Activated CD8-positive, alpha-beta memory T cell treated with anti-CD3 and anti-CD28 coated beads for 48 hours (primary cell): ENCODE measurements at places on chromosomes 12 and 14.

- DNase-seq = no peak
Observed at GRCh38 chr12:121364683-121365121, 12.5 kb upstream of the ANAPC5 start.

DNA sequence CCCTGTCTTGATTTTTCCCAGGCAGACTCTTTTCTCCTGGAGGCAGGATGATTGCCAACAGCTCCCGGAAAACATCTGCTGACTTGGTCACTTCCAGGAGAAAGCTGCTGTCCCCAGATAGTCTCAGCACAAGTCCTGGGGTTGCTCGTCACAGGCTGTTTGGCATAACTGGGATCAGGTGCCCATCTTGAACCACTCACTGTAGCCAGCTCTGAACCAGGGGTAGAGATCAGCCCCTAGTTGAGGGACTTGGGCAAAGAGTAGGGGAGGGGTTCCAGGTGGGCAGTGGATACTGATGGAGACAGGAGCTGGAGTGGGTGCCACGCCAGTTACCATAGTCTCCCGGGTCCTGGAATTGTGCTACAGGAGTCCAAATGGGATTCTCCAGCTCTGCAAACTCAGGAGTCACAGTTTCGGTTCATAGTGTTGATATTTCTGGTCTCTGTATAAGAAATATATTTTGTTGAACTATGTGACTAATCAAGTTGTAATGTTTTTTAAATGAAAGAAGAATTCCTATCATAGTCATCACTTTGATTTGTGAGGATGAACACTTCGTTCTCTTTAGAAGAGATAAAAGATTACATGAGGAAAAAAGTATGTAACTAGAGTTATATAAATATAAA is 1154.5 kb downstream of the AACS start:
- DNase-seq = no peak

DNA sequence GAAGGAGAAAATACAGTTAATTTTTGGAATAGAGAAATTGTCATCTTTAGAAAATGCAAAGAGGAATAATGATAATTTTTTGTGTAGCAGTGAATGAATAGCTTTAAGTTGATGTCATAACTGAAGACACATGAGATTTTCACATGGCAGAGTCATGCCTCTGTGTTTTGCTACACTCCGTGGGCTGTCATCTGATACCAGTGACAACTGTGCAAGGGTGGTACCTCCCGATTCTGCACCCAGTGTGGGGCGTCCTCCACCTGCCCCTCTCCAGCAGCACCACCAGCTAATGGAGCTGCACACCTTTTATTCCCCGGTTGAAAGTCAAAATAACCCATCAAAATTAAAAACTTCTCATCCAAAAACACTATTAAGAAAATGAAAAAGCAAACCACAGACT is 47.2 kb downstream of the ANKRD9 start:
- no peak for DNase-seq

DNA sequence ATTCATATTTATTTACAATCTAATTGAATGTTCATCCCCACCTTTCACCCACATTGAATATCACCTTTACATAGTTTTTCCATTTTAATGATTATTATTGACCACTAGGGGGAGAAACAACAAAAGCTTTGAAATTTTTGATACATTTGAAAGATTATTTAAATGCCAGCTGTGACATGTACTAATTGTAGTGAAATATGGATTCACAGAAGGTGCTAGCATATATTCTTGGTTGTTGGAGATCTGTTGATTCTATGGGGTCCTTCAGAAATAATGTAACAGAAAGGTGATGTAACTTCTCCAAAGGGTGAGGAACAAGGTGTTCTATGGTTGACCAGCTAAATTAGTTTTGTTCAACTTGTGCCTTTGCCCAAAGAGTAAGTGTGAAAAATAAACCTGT is 22.4 kb upstream of the GPR33 start:
- DNase-seq = no peak

GRCh38 chr14:103450416-103450815 is 65.2 kb downstream of the MARK3 start:
- no peak for DNase-seq

GRCh38 chr14:68879321-68879781 is 86.5 kb upstream of the ZFP36L1 start:
- DNase-seq = no peak

DNA sequence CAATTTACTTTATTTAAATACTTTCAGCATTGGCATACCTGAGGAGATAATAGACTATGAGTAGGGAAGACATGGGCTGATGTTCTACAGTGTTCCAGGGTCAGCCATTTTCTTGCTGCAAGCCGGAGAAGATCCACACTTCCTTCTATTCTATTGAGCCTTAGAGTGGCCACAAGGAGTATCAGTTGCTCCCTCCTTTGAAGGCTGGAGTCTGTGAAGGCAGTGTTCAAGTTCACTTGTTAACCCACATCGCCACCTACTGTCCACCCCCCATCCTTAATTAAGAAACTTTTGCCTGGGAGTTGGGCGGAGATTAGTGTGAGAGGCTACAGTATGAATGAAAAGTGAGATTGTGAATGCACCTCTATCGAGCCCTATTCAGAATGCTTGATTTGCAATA is 666.6 kb downstream of the NRXN3 start:
- no peak for DNase-seq

GRCh38 chr12:84157170-84157569 is 755.4 kb downstream of the SLC6A15 start:
- DNase-seq = no peak

- no peak for DNase-seq
Observed at GRCh38 chr12:30870491-30871265, 55.9 kb upstream of the TSPAN11 start.

DNA sequence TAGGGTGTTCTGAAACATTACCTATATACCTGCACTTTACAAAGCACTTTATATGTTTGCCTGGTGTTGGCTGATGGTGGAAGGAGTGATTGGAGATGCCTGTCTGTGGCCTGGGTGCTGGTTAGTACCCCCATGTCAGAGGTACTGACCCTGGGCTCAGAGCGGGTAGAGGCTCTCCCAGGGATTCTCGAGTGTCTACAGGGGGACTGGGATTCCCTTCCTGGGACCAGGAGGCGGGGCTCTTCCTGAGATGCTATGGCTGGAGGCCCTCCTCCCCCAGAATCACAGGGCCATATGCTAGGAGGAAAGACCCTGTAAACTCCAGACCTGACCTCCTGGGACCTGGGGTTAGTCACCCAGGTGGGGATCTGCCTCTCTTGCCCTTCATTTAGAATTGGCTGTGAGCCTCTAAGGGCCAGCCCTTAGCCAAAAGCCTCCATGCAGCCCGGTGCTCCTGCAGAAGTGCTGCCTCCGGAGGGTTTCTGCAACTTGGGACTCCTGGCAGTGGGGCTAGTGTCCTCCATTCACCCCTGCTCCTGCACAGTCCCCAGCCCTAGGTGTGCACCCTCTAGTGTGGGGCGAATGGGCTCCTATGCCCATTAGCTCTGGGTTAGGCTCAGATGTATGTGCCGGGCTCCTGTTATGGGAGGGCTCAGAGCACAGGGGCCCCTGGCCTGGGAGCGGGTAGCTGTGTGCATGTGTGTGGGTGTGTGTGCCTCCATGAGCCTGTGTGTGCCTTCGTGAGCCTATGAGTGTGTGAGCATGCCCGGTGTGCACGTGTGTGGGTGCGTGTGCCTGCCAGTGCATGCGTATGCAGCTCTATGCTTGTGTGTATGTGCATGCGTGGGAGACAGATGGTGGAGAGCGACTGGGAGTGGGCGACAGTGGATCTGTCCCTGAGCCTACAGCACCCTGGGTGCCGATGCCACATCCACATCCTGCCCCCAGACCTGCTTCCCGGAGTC is 36.6 kb downstream of the RTL1 start:
- DNase-seq = no peak

DNA sequence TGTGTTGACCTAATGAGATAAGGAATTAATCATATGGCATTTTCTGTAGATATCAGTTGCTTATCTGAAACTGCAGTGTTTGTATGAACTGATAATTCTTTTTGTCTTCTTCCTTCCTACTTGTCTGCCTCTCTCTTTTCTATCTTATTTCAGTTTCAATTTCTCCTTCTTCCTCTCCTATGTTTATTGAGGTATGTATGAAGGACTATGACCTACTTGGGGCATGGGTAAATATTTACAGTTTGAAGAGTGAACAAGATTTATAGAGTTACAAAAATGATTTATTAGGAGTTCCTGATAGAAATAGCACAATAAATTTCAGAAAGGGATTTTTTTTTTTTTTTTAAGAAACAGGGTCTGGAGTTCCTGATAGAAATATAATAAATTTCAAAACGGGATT is 88.7 kb upstream of the MUCL1 start:
- DNase-seq = no peak

GRCh38 chr14:64801046-64801445 is 78.7 kb downstream of the SPTB start:
- no peak for DNase-seq

DNA sequence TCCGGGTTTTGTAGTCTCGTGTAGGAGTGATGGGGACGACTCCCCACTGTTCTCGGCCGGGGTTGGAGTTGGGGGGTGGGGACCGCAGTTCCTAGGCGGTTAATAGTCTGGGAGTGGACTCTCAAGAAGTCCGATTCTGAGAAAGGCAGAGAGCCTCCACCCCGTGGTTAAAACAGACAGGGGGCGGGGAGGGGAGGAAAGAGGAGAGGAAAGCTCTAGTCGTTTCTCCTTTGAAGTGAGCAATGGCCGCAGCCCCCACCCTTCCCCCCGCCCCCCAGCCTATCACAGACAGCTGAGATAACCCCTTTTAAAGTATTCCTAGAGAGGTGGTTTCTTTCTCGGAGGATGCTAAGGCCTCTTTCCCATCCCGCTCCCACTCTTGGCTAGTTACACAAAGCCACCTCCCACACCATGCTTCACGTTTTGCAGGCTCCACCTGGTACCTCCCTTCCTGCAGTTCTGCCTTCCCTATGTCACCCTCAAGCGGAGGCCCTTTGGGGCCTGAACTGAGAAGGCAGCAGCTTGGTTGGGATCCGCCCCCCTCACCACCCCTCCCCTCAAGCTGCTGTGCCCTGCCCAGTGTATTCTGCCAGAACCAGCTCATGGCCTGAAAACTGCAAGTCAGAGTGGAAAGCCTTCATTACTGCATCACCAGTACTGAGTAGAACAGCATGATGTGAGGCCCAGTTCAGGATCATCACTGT is 853 bp downstream of the USP5 start:
- DNase-seq = no peak

DNA sequence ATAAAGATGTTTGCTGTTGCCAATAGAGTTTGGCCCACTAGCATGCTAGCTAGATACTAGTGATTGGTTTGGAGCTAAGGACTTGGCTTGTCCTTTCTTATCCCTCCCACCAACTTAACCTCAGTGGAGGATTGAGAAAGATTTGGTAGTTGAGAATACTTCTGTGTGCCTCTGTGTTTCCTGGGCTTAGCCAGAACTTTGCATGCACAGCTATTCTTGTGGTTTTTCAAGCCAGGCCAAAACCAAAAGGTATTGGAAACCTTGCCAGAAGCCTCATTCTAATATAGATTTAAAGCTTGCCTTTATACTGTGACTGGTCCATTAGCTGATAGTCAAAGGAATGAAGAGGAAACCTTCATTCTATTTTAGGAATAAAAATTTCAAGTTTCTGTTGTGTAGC is 188.5 kb downstream of the CCDC91 start:
- DNase-seq = no peak

GRCh38 chr12:78185109-78185508 is 354.4 kb downstream of the NAV3 start:
- DNase-seq = no peak

DNA sequence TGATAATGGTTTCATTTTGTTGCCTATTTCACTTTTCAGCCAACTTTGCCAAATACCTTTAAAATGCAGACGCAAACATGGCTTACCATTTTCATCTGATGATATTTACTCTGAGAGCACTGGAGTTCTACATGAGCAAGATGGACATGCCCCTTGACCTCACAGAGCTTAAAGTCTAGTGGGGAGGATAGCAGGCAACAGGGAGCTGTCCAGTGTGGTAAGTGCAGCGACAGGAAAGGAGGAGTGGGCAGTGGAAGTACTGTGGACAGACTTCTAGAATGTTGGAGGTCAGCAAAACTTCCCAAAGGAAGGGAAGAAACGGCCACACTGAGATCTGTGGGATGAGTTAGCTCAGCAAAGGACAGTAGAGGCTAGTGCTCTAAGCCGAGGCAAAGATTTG is 25.3 kb downstream of the LRIG3 start:
- no peak for DNase-seq

DNA sequence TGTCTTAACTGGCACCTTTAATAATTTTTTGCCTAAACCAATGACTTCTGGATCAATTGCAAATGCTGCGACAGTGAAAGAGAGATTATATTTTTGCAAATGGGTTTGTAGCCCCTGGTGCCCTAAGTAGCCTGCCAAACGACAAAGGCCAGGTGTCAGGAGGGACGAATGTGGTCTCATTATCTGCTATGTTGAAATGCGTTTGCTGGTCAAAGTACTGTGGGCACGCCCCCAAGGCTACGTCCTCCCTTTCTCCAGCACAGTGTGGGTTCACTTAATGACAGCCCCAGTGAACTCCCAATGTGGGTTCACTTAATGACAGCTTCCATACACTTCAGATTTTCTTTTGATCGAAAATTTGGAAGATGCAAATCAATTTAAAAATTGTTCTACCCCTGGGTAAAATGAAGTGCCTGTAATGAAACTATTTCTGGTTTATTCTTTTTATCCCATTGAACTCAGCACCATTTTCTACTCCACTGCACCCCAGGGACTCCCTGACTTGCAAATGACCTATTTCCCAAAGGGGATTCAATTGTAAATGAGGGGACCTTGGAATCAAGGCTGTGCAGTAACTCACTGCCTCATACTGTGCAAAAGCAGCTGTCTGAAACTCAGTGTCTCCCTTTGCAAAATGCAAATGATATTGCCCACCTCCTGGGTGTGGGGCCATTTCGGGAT is 1.4 kb downstream of the SERPINA11 start:
- DNase-seq = no peak

DNA sequence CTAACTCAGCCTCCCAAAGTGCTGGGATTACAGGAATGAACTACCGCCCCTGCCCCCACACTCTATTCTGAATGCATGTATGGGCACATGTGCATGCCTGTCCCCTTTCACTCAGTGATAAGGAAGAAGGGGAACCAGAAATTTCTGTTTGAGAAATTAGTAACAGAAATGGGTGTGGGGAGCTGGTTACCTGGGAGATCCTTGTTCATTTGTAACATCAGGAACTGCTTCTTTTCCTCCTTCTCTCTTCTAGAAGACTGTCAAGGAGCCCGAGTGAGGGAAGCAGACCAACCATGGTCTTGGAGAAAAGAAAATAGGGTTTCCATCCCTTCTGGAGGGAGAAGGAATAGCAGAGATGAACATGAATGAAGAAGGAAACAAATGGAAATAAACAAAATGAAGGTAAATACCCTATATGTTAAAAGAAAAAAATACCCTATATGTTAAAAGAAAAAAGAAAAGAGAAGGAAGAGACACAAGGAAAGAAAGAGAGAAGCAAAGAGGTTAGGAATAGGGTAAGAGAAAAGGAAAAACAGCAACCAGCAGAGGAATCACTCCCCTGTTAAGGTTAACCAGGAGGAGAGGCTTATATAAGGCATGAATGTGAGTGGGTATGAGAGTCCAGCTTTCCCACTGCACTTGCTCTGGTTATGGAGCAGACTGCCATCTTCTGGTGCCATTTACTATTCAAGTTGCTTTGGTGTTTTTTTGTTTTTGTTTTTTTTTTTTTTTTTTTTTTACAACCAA is 3.3 kb downstream of the PPP1R3E start:
- DNase-seq = no peak

GRCh38 chr12:6059221-6059620 is 65.2 kb downstream of the VWF start:
- no peak for DNase-seq

GRCh38 chr12:132282950-132283771 is 46.2 kb downstream of the GALNT9 start:
- no peak for DNase-seq

GRCh38 chr14:83173687-83174086 is 1640.0 kb upstream of the SEL1L start:
- DNase-seq = no peak
